ENCODE measurements at places on chromosomes 7 and 10.

DNA sequence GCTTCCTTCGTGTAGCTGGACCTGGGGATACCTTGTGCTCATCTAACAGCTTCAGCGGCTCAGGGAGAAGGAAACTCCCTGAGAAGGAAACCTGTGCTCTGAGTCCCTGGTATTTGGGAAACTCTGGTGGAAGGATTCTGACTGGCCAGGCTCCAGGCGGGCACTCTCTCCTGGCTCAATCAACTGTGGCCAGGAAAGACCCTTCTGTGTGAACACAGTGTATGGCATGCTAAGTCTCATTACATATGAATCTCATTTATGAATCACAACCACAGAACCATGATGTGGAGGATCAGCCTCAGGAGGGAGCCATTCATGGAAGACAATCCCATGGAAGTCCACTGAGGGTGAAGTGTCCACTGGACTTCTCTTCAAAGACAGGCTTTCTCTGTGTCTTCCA is 20.9 kb downstream of the NPS start:
- DNase-seq: no peak

DNA sequence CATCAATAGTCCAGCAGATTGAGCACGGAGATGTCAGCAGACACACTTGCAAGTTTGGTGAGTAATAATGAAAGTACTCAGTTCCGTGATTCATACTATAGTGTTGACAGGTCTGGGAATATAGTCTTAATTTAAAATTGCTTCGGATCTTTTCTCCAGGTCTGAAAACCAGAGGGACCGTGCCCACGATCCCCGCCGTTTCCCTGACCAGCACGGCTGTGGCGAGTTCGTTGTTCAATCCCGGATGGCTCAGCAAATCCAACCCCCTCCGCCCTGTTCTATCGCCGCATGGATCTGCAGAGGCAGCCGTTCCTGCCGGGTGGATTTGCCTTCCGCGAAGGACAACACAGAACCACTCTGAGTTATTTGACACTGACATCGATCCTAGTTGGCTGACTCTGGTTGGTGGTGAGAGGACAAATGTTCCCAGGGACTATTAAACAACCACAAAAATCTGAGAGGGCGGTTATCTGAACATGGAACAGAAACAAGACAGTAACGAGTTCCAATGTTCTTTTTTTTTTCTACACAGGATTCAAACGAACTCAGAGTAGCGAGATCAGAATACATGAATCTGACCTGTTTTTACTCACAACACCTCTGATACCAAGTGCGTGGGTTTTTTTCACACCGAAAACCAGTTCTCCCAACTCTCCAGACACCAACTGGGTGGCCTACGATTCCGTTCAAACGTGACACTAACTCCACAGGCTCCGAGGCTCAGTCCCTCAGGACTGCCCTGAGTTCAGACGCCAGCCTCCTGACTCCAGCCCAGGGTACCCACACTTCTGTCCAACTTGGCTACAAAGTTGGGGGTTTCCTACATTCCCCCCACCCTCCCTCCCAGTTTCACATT is 52.7 kb downstream of the RBM17 start:
- DNase-seq: no peak

DNA sequence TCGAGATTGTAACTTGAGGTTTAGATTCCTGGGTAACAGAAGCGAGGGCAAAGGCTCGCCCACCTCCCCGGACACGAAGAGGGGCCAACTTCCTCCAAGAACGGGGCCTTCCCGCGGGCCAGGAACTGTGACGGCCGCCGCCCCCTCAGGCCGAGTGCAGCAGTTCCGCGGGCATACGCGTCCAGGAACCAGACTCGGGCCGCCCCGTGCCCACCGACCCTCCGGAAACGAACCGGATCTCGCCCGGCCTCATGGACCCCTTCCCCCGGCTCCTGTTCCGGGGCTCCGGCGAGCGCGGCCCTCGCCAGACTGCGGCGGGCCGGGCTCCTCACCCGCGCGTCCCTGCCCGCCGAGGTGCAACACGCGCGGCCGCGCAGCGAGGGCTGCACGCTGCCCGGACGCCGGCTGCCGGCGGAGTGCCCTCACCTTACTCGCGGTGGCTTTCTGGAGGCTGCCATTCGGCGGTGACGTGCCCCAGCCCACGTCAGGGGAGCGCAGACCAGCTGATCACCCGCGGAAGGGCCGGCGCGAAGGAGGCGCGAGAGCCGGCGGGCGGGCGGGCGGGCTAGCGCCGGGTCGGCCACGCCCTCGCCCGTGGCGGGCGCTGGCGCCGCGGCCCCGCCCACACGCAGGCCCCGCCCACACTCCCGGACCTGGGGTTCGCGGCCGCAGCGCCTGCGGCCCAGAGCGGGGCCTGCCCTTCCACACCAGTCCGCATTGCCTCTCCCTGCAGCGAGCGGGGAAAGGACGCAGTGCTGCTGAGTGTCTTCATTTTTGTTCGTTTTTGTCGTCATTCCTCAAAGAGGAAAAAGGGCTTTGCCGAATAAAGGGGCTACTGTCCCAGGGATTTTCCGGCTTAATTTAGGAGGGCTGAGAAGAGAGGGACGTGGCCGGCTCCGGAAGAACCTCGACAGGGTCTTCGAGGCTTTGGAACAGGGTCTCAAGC is at the start of gene XPNPEP1:
Gene XPNPEP1 (minus strand): TSS at position 536 of the 946 bp plus-strand sequence. CDS start 78 bp downstream, at position 458.
- DNase-seq: peak; percentile 86

GRCh38 chr10:58336242-58336641 is 1.4 kb downstream of the UBE2D1 start:
- no peak for DNase-seq

GRCh38 chr7:92727755-92728154 is 108.6 kb downstream of the CDK6 start:
- no peak for DNase-seq

- DNase-seq: no peak
These were observed 59.9 kb downstream of the EGFR start for GRCh38 chr7:55078465-55079372.

GRCh38 chr7:107319724-107320228 is 150.1 kb upstream of the GPR22 start:
- no peak for DNase-seq

DNA sequence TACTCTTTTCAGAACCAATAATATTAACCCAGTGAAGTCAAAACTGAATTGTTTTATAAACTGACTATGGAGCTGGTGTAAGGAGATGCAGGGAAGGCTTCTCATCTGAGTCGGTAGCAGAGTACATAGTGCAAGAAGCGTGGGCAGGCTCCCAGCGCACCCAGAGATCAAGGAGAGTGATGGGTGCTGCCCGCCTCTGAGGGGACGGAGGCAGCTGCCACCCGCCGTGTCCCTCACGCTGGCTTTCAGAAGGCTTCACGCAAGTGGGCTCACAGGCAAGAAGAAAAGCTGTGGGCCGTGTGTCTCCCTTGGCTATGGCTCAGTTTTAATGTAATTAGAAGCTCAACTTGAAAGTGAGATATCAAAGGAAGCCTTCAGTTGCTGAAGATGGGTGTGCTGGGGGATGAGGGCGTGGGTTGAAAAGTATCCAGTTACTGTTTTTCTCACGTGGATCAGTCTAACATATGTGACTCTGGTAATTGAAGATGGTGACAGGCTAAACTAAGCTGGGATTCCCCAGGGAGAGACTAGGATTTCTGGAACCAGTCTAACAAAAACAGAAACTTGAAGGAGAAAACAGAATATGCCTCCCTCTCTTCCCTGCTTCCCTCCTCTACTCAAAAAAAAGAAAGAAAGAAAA is 159.9 kb downstream of the MGMT start:
- no peak for DNase-seq

GRCh38 chr7:154598396-154598795 is 404.5 kb downstream of the PAXIP1 start:
- no peak for DNase-seq

DNA sequence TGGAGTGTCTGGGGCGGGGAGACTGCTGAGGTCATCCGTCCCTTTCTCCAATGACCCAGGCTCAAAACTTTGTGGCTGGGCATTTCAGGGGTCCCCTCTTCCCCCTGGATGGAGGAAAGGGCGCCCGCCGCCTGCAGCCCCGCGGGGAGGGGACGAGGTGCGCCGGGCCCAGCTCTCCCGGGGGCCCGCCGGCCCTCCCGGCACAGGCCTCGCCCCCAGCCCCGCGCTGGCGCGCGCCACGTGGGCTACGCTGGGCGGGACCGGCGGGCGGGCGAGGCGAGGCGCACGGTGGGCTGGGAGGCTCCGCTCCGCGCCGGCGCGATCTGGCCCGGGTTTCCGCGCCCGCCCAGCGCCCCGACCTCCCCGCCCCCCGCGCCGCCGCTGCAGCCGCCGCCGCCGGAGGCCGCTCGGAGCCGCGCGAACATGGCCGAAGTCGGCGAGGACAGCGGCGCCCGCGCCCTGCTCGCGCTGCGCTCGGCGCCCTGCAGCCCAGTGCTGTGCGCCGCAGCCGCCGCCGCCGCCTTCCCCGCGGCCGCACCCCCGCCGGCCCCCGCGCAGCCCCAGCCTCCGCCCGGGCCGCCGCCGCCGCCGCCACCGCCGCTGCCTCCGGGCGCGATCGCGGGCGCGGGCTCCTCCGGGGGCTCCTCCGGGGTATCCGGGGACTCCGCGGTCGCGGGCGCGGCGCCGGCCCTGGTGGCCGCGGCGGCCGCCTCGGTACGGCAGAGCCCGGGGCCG is at the start of gene FOXK1:
Gene FOXK1 (plus strand): TSS at position 410 of the 735 bp plus-strand sequence. CDS start 14 bp downstream, at position 424.
- DNase-seq: peak; percentile 59

DNA sequence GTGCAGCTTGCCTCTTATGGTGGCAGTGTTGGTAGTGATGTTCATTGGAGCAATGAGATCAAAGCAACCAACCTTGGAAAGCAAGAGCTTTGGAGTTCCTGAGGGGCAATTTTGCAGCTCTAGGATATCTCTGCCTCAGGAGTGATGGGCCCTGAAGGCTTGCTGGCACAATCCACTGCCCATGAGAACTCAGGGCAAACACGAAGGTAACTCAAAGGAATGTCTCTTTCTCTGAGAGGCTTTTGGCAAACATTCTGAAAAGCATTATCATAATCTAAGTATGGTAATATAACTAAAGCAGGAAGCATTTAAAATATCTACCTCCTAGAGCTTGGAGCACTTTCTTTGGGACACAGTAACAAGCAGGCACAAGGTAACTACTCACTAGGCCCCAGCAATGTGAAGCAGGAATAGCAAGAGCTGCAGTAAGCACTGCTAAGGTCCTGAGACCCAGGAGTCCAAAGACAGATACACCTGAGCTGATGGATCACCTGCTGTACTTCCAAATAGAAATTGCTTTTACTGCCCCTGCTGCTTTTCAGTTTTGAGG is 103.1 kb downstream of the NRF1 start:
- DNase-seq: no peak

- no peak for DNase-seq
These were observed 84.5 kb downstream of the AASS start for GRCh38 chr7:122059542-122059941.

GRCh38 chr7:50304911-50305582 is 531 bp downstream of the IKZF1 start:
- DNase-seq: no peak

GRCh38 chr10:117929327-117930067 is 117.2 kb downstream of the RAB11FIP2 start:
- DNase-seq: no peak

DNA sequence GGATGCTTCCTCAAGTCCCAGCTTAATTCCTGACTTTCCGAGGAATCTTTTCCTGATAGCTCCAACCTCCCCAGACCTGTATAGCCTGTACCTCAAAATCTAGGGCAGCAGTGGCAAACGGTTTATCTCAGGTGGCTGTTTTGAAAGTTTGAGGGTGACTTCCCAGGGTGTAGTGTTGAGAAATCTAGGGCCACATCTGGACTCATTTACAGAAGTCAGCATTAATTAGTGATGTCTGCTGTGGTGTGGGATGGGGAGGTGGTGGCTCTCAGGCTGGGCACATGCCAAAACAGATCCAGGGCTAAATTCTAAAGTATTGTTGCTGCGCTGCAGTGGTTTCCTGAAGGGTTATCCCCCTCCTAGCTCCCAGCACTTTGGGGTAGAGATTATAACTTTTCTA is 38.0 kb downstream of the UNC5B start:
- no peak for DNase-seq

GRCh38 chr7:80334908-80335307 is 177.0 kb downstream of the GNAT3 start:
- DNase-seq: no peak

DNA sequence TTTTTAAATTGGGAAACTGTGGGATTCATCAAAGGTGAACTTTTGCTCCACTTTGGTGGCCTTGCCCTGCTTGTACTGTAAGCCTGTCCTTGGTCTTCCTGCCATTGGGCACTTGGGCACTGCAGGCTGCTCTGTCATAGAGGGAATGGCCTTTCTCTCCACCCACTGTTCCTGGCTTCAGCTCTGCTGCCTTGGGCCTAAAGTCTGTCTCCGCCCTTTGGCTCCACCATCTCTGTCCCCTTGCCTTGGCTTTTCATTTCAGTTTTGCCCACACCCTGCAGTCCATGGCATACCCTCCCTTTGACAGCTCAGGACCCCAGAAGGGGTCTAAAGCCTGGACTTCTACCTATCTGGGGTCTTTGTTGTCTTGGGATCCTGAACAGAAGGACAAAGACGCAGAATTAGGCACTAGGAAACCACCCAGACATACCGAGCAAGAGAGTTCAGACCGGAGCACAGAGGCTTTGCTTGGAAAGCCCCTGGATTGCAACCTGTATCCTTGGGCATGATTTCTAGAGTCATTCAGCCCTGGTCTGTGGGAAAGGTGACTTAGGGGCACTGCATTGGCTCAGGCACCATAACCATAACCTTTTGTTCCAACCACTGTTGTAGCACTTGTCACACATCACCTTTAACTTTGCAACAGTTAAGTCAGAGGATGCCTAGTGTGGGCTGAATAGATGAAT is 5.2 kb upstream of the ARHGAP22 start:
- DNase-seq: no peak

- no peak for DNase-seq
These were observed 40.4 kb downstream of the PROSER2 start for GRCh38 chr10:11863353-11864109.

DNA sequence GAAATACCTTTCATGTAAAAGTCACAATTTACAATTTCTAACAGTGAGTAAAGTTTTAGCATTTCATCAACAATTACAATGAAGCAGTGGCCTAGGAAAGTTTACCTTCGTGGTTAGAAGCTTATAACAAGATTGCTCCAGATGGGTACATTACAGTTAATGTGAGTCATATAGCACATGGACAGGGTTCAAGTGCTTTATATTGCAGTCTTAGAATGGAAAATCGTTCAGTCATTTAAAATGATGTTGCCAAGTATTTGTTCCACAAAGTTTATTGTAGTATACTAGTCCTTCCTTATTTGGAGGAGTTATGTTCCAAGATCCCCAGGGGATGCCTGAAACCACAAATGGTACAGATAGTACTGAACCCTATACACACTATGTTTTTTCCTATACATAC is 174.6 kb upstream of the TARP start:
- no peak for DNase-seq

- no peak for DNase-seq
These were observed 92.6 kb downstream of the PTEN start for GRCh38 chr10:87956055-87956454.

GRCh38 chr10:69952069-69952800 is 100.4 kb upstream of the MACROH2A2 start:
- no peak for DNase-seq

GRCh38 chr10:49567810-49568209 is 28.9 kb upstream of the ERCC6 start:
- no peak for DNase-seq

DNA sequence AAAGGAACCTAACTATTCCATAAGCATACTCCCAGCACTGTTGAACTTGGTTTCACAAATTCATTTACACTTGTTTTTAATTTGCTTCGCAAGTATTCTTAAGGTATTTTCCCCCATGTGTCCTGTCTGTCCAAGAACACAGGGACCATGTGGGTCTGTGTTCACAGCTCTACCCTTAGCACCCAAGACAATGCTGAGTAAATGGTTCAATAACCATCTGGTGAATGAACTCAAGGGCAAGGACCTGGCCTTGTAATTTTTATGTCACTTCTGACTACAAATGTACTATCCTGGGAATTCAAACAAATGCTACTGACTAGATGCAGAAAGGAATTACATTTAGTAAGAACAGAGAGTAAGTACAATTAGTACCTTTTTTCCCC is 43.0 kb upstream of the SLIT1 start:
- no peak for DNase-seq

Measured in caudate nucleus (tissue), 63 donors.